ENCODE measurements at places on chromosomes 16 and 17.

DNA sequence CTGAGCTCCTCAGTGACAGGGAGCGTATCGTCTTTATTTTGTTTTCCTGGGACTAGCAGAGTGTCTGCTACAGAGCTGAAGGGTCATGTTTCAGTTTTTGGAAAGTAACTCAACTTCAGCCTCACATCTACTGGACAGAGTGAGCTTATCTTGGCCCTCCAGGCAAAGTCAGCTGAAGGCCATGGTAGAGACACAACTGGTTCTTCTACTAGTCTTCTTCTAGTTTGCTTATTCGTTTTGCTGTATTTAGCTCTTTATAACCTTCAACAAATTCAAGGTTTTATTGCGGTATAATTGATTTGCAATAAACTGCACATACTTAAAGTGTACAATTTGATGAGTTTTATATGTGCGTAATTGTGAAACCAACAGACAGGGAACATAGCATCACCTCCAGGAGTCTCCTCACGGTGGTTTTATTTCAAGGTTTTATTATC lies 6.1 kb upstream of the PRKCA start:
- no peak for DNase-seq

DNA sequence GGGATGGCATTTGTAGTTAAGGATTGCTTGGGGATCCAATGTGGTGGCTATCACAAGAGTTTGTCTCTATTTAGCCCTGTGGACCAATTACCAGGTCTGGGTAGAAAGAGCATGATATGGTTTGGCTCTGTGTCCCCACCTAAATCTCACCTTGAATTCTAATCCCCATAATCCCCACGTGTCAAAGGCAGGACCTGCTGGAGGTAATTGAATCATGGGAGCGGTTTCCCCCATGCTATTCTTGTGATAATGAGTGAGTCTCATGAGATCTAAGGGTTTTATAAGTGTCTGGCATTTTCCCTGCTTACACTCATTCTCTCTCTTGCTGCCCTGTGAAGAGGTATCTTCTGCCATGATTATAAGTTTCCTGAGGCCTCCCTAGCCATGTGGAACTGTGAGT lies 86.4 kb upstream of the HS3ST4 start:
- DNase-seq: no peak

DNA sequence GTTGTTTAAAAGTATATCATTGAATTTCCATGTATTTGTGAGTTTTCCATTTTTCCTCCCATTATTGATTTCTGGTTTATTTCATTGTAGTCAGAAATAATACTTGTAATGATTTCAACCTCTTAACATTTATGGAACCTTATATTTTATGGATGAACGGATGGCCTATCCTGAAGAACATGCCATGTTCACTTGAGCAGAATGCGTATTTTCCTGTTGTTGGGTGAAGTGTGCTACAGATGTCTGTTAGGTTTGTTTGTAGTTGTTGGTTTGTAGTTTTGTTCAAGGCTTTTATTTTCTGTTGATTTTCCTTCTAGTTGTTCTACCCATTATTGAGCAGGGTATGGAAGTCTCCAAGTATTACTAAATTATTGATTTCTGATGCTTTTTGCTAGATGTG lies 107.2 kb upstream of the NACA2 start:
- no peak for DNase-seq

DNA sequence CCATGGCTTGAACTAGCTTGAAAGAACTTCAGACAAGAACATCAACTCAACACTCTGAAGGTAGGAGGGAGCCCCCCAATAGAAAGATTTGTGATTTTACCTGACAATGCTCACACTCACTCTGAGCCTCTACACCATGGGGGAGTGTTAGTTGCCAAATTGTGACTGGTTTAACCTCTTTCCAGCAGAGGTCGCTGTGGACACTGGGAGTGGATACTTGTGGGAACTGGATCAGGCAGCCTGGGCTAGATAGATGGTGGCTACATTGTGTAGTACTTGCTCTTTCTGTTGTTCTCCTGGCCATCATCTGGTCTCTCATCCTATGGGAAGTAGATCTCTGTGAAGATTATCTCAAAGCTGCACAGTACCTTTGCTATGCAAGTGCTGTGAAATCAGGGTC lies 2.9 kb downstream of the SMPD3 start:
- no peak for DNase-seq

- DNase-seq: no peak
These were observed 44.7 kb upstream of the PRSS54 start for GRCh38 chr16:58339452-58339981.

All from stimulated activated CD4-positive, alpha-beta T cell treated with anti-CD3 and anti-CD28 coated beads, Interleukin-4, amount 100 ng/mL, for 1 hour (primary cell).